CD4-positive, alpha-beta T cell treated with Interleukin-15 for 1 hour (primary cell): ENCODE measurements at places on chromosomes 11 and 22.

- DNase-seq = no peak
Observed at GRCh38 chr11:8177136-8177535, 8.3 kb upstream of the RIC3 start.

GRCh38 chr11:108019870-108020540, 11.3 kb downstream of the CUL5 start:
- no peak for DNase-seq

GRCh38 chr11:8241373-8242117, 22.1 kb downstream of the LMO1 start:
- no peak for DNase-seq

DNA sequence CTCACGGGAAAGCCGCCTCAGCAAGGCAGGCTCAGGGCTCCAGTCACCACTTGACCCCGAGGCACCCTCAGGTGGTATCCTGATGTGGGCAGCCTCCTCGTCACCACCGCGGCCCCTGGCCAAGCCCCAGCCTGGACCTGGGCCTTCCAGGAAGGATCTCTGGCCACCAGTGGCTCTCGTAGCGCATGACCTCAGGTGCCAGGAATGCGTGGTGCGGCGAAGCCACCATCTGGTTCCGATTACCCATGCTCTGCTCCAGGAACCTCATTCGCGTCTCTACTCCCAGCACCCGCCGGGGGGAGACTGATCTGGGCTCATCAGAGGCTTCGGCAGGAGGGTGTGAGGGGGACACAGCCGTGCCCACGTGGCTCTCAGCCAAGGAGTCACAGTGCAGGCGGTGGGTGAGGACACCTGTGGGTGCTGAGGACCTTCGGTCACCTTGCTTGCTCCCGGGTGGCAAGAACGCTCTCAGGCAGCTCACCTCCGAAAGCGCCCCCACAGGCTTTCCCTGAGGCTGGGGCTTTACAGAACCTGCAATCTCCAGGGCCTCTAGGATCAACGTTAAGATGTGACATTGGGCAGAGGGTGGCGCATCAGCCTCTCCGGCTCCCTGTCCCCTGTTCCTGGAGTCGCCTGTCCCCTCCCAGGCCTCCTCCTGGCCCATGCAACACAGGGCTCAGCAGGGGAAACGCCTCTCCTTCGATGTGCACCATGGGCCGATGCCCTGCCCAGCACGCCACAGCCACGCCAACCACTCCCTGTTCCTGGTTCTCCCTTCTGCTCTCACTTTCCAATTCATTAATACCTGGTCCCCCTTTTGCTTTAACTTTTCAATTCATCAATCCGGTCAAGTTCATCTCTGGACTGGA, 39.0 kb downstream of the TBX1 start:
- no peak for DNase-seq
